ENCODE measurements at places on chromosomes 2 and 18.

- DNase-seq = no peak
Observed at GRCh38 chr2:160227293-160227915, 27.3 kb upstream of the ITGB6 start.

GRCh38 chr2:14424478-14425390 lies 207.8 kb upstream of the LRATD1 start:
- DNase-seq = no peak

GRCh38 chr2:175965773-175966172 lies 36.3 kb downstream of the LNPK start:
- DNase-seq = no peak

DNA sequence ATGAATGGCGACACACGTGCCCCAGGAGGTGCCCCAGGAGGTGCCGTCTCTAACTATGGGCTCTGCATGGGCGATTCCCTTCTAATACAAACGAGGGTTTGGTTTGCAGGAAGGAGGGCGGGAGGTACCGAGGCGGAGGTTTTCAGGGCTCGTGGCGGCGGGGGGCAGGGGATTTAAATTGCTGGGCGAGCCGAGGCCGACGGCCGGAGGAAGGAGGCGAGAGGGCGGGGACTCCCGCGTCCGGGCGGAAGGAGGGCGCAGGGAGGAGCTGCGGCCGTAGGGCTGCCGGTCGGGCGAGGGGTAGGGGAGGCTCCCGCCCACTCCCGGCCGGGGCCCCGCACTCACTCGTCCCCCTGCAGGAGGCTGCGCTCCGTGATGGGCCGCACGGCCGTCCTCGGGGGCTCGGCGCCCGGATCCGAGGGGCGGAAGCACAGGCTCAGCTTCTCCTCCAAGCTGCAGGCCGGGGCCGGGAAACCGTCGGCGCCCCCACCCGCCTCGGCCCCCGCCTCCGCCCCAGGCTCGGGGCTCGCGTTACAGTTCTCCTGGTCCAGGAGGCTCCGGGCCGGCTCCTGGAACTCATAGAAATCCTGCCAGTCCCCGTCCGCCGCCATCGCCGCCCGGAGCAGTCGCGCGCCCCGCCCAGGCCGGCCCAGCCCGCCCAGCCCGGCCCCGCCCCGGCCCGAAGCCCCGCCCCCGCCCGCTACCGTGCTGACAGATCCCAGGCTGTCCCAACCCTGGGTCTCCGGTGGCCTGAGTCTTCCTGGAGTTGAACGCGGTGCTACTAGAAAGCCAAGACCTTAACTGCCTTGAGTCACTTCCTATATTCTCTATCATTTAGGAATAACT lies at the start of gene FEZ2:
FEZ2 (minus strand) TSS at position 637 of the 846 bp plus-strand sequence; CDS start at position 611, 26 bp downstream.
- no peak for DNase-seq

DNA sequence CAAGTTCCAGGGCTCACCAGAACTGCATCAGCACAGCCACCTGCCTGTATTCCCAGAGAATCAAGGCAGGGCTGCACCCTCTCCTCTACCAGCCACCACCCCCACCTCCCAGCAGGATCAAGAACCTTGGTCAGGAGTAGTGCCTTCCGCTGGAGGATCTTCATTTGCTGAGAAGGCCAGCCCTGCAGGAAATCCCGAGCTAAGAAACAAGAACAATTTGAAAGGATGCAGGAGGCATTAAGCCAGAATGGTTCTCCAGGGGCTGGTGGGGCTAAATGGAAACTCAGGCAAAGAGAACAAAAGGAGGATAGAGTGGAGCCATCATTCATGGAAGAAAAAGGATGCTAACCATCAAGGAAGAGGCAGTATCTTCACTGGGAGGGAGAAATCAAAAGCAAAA lies 147.3 kb upstream of the SLC14A2 start:
- no peak for DNase-seq

DNA sequence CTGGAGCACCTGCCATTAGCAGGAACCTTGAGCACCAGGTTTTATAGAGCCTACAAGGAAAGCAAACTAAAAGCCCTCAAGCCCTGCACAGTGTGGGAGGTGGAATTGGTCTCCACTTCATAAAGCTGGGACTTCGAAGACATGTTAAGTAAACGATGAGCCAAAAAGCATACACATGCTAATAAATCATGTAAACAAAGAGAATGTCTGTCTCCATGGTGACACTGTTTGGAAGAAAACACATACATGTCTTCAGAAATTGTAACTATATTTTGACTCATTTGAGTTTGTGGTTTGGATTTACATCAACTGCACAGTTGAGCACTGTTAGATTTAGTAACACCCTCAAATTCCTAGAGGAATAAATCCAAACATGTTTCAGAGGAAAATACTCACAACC lies 978.5 kb upstream of the LRRTM1 start:
- no peak for DNase-seq

DNA sequence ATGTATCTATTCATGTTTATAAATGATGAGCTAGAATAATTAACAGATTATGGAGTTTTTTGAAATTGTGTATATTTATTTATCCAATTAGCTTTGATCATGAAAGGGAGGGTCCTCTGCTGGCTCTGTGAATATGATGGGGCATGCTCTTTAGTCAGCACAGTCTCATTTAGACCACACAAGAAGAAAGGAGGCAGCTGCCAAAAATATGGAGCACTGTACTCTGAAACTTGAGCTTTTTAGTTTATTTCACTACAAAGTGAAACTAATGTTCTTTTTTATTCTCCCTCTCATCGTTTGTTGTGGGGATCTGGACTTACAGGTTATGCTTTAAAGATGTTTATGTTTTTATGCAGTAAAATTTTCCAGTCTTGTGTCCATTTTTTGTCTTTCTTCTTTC lies 266.9 kb upstream of the GULP1 start:
- no peak for DNase-seq

DNA sequence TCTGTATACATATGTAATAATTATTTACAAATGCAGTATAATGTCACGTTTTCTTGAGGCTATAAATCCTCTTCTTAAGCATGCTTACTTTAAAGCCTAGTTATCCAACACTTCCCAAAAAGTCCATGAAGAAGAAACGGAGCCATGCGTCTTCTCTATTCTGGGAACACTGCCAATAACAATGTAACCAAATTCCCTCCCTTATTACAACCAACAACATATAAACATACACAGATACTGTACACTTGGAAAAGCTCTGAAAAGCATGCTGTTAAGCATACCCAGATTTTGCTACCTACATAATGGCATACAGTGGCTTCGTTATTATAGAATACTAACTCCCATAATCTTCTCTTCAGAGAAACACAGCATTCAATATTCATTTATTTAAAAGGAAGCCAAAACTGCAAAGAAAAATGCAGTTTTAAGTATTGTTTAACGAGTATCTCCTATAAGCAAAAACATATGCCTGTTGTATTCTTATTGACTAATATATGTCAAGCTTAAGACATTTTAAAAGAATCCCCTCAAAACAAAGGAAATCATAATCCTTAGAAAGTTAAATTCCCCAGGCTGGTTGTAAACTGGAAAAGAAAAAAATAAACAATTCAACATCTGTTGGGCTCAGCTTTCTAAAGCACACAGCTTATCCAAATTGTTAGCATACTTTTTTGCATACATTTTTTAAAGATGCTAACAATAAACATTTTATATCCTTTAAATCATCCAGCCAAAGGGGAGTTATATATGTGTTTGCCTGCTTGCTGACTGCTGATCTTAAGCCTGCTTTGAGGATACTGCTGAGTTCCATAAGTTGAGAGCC lies 83.4 kb downstream of the SLC25A12 start:
- DNase-seq = no peak

- no peak for DNase-seq
Observed at GRCh38 chr2:241951920-241952319, 82.4 kb downstream of the RTP5 start.

DNA sequence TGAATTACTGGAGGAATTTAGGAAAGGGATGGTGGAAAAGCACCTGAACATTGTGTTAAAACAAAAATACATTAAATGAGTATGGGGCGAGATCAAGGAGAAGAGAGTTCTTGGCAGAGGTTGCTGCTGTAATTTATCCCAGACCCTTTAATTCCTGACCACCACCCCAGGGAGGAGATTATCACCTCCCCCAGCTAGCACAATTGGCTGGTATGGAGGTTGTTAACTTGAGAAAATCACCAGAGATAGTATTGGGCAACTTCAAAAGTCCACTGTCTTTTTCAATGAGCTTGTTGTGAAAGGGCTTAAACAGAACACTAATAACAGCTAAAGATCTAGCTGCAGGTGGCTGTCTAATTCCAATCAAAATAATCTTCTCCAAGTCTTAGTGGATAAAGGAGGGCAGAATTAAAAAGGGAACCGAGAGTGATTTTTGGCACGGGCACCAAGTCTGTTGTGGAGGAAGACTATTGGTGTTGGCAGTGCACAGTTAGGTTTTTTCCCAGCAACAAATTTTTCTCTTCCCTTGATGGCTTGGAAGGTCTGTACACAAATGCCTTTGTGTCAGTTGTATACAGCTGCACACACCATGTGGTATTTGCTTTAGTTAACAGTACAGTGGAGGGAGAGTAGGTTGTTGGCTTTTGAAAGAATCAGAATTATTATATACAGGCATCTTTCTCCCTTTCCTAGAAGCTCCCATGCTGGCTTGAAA lies 289.5 kb downstream of the SLC4A3 start:
- DNase-seq = no peak

GRCh38 chr2:84768840-84769239 lies 112.0 kb downstream of the TRABD2A start:
- DNase-seq = no peak

DNA sequence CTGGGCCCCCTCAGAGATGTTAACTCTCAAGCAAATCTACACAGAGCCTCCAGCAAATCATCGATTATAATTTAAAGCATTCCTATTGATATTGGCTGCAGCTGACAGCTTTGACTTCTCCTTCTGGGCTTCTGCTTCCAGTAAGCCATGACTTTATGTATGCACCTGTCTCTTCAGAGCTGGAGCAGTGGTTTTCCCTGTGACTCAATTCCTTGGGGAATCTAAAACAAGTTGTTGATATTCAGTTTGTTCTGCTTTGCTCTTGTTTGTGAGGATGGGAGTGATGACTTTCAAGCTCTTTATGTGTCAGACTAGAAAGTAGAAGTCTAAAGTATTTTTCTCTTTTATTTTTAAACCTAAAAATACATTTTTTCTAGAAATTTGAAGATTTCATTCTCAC lies 45.1 kb upstream of the TNP1 start:
- no peak for DNase-seq

GRCh38 chr2:55052129-55053061 lies 2.1 kb upstream of the RTN4 start:
- DNase-seq = no peak

DNA sequence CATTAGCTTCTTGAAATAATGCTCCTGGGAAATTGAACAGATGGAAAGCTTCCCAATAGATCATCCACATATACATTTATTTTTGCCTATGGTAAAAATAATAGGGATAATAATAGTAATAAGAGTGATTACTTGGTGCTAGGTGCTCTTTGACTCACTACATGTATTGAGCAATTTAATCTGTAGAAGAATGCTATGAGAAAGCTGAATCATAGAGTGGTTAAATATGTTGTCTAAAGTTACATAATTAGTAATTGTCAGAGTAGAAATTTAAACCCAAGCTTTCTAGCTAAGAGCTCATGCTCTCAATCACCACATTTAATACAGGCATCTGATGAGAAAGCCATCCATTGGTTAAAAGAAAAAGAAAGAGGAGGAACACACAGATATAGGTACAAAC lies 590.5 kb upstream of the SLC8A1 start:
- no peak for DNase-seq

DNA sequence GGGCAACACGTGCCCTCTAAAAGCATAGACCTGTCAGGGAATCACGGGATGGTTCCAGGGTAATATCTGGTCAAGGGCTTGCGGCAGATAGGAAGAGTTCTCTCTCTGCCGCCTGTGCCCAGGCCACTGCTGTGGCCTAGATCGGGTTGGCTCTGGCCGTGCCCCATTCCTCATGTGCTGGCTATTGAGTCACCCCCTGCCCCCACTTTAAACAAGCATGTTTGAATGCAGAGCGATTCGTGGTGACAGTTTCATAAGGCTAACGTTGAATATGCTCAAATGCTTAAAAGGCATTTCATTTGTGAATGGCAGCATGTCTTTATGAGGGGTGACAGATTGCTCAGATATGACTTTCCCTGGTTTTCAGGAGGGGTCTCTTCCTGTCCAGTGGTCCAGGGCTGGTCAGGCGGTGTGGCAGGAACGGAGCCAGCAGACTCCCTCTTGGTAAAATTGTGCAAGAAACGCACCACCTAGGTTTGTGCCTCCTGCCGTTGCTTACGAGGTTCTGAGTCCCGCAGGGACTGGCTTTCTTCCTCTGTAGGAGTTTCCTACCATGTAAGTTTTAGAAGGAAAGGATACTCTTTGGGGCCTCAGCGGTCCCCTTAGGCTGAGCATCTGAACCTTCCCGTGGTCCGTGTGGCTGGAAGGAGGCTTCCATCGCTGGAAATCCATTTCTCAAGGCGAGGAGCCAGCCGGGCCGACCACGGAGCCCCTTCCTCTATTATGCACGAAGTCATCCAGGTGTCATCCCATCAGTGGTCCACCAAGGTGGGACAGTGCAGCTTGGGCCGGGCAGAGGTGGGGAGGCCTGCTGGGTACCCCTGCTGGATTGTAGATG lies 50.2 kb downstream of the AGAP1 start:
- no peak for DNase-seq

DNA sequence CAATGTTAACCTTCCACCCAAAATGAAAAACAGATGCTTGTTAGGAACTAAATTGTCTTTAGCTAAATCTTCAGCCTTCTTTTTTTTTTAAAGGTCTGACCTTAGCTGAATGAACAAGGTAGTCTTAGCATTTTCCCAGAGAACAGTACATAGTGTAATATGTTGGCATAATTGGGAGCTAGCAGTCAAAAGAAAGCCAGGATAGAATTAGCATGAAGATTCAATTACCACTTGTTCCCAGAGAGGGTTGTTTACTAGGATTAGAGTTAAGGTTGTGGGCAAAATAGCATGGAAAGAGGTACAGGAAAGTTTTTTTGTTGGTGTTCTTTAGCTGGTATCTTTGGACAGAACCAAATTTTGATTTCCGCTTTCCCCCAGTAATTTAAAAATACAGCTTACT lies 6.9 kb downstream of the CDH20 start:
- DNase-seq = no peak

DNA sequence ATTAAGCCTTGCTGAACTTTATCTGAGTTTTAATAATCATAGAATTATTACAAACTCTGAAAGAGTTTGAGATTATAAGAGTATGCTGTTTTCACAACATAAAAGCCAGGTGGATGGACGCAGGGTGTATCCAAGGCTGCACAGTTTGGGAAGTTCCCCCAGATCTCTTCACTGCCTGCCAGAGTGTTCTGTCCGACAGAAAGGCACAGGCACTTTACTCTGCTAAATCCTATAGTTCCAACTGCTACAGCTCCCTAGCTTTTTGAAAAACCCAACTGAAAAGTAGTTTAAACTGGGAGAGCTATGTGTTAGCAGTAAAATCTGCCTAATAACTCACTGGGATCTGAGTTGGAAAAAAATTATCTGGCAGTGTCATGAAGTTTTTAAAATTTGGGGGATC lies 38.0 kb downstream of the MFSD6 start:
- DNase-seq = no peak

DNA sequence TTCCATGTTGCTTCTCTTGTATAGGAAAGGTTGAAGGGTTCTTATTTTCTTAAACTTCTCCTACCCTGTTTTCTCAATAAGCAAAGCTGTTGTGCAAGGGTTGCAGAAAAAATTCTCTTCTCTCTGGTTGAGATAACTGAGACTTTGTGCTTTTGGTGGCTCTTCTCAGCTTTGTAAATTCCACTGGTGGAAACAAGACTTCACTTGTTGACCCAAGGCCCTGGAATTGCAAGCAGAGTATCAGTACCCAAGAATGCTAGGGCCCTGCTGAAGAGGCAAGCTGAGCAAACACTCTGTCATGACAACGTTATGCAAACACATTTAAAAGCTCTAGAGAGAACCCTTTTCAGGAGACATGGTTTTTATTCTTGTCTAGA lies 294.7 kb upstream of the EPAS1 start:
- no peak for DNase-seq
